ENCODE measurements at places on chromosomes 13 and 19.

DNA sequence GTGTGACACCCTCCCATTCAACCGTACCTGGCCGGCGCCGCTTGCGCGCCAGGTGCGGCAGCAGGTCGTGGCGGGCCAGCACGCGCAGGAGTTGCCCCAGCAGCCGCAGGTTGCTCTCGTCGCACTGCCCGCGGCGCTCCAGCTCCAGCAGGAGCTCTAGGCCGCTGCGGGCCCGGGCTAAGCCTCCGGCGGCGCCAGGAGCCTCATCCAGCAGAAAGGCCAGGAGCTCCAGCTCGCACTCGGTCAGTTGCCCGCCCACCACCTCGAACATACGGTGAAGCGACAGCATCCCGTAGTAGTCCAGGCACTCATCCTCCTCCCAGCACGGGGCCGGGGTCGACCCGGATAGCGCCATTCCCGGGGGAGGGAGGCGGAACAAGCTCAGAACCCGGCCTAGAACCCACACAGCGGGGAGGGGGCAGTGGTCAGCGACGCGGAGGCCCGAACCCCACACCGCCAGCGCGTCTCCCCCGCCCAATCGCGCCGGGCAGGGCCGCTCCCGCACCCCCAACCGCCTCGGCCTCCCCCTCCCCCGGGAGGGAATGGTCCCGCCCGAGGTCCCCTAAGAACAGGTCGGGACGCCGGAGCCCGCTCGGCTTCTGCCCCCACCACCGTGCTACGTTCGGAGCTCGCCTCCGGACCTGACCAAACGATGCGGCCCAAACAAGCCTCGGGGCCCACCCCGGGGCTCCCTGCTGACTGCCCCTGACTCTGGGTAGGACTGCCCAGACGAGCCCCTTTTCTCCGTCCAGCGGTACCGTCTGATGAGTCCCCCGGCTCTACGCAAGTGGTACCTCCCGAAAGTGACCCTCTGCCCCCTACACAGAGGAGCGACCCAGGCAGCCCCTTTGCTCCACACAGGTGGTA, 591 bp downstream of the DEDD2 start:
- peak; percentile 53 for DNase-seq

DNA sequence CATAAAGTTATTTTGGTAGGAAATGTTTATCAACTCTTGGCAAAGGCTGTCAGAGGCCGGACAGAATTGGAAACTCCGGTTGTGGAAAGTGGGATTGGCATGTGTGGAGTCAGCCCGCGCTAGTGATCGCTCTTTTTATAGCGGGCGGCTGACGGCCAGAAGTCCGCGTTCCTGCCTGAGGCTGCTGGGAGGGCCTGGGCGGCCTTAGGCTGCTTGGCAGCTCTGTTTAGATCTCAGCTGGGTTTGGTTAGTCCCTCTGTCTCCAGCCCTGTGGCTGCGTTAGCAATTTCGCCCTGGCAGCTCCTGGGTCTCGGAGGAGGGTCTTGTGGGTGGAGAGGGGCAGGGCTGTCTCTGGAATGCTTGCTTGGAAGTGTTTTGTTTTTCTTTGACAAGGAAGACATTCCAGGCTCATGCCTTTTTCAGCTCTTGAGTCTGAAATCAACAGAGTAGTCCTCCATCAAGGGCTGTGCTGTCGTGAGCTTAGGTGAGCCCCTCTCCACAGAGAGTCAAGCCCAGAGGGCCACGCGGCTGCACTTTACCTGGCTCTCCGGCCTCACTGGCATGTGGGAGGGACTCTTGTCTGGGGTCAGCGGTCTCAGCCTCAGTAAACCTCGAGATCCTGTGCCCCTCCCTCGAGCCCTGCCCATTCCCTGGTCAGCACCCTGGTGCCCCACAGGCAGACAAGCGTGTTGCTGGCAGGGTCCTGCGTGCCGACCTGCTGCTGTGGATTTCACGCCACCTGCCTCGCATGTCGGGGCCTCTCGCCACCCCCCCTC, 22.5 kb downstream of the DOT1L start:
- DNase-seq, result no peak

DNA sequence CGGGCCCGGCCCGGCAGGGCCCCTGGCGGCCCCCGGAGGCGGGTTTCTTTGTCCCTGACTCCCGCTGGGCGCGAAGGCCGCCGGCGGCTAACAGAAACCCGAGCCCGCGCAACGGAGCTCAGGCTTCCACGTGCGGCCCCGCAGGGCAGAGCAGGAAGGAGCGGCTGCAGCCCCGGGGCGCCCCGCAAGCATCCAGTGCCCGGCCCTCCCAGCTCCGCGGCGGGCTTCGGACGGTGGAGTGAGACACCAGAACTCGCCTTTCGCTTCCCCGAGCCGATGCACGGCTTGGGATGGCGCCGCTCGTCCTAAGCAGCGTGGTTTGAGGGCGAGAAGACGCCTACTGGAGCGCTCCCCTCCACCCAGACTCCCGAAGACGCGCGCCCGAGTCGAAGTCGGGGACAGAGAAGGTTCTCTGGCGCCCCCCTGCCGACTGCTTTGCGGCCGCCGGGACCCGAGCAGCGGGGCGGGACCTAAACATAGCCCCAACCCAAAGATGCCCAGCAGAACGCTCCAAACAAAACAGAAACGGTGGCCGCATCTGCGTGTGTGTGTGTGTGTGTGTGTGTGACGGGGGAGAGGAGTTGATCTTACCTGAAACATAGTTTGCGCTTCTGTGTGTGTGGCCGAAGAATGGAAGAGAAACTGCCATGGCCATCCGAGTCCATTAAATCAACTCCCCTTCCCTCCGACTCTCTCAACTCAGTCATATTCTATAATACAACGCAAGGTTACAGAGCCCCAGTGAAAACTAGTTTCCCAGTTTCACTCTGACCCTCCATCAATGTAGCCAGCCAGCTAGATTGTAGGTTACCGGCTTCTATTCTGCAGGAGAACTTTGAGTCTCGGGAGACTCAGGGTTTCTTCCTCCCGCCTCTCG, 629 bp upstream of the FGF9 start:
- DNase-seq, result peak; percentile 40

- DNase-seq, result no peak
These were observed 58.4 kb upstream of the C13orf46 start for GRCh38 chr13:114032126-114032799.

- no peak for DNase-seq
These were observed 351.2 kb upstream of the ARGLU1 start for GRCh38 chr13:106919133-106919532.

- no peak for DNase-seq
These were observed 18.9 kb upstream of the IPO5 start for GRCh38 chr13:97934590-97934989.

DNA sequence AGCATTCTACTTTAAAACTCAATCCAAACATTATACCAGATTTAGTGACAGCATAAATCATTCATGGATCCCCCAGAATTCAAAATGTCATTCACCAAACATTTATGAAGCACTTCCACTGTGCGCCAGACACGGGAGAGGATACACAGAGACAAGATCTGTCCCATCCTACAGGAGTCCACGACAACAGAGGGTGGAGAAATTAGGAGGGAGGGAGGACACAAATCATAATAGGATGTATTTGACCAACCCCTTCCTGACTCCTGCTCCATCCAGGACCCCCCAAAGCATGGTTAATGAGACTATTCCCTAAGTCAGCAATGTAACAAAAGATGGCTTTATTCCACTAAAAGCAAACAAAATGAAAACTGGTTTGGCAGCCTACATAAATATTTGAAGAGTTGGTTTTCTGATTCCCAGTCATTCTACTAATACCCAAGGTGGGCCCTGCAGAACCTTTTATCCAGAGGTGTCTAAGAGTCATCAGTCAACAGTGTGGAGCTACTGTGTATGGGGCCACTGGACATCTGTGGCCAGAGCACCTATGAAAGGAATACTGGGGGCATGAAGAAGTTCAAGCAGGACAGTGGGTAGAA, 62.8 kb upstream of the DOCK9 start:
- no peak for DNase-seq

- DNase-seq, result no peak
These were observed 33.5 kb upstream of the PABPC3 start for GRCh38 chr13:25062479-25062878.

DNA sequence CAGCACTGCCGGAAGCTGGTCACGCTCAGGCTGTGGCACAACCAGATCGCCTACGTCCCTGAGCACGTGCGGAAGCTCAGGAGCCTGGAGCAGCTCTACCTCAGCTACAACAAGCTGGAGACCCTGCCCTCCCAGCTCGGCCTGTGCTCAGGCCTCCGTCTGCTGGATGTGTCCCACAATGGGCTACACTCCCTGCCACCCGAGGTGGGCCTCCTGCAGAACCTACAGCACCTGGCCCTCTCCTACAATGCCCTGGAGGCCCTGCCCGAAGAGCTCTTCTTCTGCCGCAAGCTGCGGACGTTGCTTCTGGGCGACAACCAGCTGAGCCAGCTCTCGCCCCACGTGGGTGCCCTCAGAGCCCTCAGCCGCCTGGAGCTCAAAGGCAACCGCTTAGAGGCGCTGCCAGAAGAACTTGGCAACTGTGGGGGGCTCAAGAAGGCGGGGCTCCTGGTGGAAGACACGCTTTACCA, 3.2 kb upstream of the MAP2K7 start:
- DNase-seq, result no peak

DNA sequence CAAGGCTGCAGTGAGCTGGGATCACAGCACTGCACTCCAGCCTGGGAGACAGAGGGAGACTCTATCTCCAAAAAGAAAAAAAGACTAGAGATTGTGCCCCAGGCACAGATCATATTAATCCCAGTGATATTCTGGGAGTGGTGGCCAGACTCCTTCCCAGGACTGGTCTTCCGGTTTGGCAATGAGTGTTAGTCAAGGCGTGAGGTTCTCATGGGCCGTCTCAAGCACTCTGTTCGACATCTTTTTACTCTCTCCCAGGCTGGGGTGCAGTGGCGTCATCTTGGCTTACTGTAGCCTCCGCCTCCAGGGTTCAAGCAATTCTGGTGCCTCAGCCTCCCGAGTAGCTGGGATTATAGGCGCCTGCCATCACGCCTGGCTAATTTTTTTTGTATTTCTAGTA, 5.3 kb upstream of the DPRX start:
- no peak for DNase-seq

DNA sequence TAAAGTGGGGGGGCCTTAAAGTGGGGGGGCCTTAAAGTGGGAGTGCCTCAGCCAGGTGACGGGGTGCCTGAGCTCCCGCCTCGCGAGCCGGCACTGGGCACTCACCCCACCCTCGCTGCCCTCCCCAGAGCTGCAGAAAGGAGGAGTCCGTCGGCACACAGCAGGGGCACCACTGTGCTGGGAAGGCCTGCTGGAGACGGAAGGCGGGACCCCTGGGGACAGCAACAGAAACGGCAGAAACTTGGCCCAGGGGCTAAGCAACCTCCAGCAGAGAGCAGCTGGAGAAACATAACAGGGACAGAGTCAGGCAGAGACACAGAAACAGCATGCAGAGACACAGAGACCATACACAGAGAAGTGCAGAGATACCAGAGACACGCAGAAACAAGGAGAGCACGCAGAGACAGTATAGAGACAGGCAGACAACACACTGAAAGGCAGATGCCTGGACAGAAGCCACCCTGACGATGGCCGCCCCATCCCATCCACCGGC, 7.9 kb downstream of the CFD start:
- DNase-seq, result no peak

DNA sequence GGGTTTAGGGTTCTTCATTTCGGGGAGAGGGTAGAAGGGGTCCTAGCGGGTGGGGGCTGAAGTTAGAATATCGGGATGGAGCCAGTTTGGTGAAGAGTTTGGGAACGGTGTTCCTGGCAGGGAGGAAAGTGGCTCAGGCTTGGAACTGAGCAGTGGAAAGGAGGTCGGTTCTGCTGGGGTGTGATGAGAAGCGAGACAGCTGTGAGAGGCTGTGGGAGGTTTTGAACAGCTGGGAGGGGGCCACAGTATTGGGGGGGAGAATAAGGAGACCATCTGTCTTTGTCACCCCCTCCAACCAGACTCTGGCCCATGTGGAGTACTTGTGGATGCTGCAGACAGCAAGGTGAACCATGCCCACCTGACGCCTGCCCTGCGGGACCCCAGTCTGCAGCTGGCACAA, 1.0 kb upstream of the TM6SF2 start:
- DNase-seq, result no peak

DNA sequence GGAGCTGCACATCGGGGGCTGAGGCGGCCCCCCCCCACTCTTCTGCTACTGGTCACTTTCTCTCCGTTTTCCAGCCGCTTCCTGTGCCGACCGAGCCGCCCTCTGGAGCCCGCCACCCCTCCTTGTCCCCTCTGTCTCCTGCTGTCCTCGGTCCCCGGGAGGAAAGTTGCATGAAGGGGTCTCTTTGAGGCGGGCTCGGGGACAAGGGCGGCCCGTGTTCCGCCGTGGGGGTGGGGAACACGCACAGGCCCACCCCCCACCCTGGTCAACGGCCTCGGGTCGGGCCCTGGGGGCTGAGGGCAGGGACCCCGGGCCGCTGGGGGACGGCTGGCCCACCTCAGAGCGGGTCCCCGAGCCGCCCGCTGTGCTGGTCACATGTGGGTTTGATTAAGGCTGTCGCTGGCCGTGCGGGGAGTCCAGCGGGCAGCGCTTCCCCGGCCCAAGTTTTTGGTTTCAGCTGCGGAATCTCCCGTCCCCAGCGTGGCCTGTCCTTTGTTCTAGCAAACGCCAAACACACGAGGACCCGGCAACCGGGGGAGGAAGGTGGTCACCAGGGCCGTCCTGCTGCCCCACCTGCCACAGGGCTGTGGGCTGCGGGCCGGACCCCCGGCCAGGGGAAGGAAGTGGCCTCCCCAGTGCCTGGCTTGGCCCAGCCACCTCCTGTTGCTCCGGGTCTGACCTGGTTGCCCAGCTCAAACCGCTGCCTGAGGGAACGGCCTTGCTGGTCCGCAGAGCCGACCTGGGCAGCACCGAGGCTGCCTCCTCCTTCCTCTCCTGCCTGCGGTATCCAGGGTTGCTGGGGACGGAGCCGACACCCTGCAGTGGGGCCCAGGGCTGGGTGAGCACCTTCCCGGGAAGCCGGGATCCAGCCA, 1.9 kb downstream of the EFNA2 start:
- no peak for DNase-seq

- no peak for DNase-seq
These were observed 56.1 kb downstream of the CHST8 start for GRCh38 chr19:33677745-33678426.

GRCh38 chr13:31094331-31095015, 67.2 kb downstream of the HSPH1 start:
- DNase-seq, result no peak

DNA sequence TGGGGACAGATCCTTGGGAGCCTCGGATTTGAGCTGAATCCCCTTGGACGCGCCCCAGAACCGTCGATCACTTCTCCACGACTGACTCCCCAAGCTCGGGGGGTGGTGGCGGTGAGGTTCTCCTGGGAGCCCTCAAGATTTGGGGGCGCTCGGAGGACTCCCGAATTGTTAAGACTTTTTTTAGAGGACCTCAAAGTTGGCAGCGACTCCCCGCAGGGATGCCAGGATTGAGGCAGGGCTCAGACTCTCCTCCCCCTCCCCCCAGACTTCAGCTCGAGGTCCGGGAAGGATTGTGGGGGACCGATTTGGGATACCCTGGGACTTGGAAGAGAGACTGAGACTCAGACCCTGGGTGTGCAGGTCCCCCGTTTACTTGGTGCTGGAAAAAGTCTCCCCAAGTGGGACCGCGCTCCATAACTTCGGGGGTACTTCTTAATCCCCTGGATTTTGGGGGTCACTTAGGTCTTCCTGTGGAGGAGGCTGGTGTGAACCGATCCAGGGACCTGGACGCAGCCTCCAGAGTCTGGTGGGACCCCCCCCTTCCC, 665 bp downstream of the VASP start:
- DNase-seq, result no peak

Measured in WERI-Rb-1 (cell line).